Stimulated activated naive CD8-positive, alpha-beta T cell treated with anti-CD3 and anti-CD28 coated beads, Interleukin-15, Interleukin-2, amounts not matched to agents 100 U/mL and 50 U/mL, for 24 hours (primary cell): ENCODE measurements at places on chromosomes 7 and 10.

DNA sequence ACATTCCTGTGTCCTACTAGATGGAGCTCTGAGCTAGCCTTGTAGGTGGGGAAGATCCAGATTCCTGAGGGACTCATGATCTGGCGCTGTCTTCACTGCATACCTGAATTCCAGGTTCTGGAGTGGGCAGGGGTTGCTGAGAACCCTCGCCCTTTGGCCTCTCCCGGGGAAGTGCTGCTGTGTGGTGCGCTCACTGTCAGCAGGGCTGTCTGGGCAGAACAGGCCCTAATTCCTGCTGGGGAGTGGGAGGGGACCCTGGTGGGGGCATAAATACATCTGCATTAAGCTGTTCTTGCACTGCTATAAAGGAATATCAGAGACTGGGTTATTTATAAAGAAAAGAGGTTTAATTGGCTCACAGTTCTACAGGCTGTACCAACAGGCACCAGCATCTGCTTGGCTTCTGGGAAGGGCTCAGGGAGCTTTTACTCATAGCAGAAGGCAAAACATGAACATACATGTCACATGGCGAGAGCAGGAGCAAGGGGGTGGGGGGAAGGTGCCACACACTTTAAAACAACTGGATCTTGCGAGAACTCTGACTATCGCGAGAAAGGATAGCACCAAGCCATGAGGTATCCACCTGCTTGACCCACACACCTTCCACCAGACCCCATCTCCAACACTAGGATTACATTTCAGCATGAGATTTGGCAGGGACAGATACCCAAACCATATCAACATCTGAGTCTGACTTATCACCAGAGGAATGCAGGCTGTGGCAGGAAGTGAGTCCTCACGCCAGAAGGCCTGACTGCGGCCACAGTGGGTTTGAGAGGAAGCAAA lies 115.0 kb downstream of the ADCY1 start:
- no peak for DNase-seq

DNA sequence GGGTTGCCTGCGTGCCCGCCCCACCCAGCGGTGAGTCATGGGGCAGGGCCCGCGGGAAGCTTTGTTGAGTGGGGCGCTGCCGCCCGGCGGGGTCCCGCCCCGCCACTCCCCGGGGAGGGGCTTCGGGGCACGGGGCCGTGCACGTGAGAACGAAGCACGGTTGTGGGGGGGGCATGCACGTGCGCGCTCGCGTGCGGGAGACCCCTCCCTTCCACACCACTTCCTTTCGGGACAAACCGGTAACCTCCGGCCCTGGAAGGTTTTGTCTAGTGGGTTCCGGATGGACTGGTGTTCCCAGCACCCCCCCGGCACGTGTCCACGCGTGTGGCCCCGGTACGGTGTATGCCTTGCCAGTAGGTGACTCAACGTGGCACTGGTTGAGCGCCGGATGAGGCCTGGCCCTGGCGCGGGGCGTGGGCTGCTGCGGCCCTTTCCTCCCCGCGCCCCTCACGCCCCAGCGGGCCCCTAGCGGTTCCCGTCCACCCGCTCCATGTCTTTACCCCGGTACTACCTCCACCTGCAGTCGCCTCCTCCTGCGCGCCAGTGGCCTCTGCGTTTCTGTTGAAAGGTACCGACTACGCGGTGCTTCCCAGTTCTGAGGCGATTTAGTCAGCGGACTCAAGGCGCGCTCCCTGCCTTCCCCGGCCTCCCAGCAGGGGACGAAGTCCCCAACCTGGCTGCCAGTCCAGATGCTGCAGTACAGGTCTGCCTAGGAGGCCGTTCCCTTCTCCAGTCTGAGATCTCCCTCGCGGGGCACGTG lies 3.1 kb downstream of the ADIRF start:
- peak; percentile 83 for DNase-seq

GRCh38 chr7:112362053-112362650 lies 88.1 kb upstream of the IFRD1 start:
- DNase-seq, result no peak

DNA sequence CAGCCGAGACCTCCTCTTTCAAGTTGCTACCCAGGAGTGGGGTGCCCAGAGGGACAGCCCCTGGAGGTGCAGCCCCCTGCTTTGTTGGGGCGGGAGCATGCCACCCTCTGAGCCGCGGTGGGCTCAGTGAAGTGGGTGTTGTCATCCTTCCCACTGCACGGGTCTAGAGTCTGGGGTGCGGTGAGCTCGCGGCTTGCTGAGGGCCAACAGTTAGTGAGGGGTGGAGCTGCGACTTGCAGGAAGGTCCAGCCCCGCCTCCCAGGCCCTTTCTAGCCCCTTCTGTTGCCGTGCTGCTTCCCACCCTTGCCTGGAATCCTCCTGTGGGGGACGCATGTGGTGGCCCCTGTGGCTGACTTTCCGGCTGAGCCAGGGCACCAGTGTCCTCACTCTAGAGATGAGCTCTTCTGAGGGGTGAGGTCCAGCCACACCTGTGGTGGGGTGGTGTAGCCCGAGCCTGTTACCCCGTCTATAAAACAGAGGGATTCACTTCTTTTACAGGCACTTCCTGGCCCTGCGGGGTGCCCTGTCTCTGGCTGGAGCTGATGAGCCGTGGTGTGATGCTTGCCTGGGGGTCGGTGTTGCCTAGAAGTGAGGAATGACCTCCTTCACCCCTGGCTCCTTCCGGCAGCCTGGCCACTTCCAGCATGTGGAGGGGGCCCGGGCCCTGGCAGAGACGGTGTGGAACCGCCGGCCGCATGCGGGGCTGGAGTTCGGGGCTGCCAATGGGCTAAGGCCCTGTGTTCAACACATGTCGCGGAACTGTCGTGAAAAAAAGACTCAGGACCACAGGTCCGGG lies 127.9 kb downstream of the FAM53B start:
- no peak for DNase-seq

GRCh38 chr10:107085665-107086525 lies 78.6 kb downstream of the SORCS1 start:
- DNase-seq, result no peak

GRCh38 chr7:50496569-50496968 lies 46.4 kb upstream of the FIGNL1 start:
- no peak for DNase-seq

DNA sequence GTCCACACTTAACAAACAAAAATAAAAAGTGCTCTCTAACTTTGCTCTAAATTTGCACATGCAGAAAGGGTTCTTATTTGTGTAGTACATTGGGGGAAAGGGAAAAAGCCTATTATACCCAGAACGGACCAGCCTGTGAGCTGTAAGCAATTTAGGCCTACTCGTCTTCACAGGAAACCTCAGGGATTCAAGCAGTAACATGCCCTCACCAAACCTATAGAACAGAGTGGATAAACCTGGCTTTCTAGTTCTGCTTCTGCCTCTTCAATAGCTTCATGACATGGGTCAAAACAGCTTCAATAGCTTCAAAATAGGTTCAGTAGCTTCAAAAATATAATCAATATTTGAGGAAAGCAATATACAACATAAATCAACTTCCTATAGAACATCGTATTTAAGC lies 163.7 kb downstream of the ARL4A start:
- no peak for DNase-seq

DNA sequence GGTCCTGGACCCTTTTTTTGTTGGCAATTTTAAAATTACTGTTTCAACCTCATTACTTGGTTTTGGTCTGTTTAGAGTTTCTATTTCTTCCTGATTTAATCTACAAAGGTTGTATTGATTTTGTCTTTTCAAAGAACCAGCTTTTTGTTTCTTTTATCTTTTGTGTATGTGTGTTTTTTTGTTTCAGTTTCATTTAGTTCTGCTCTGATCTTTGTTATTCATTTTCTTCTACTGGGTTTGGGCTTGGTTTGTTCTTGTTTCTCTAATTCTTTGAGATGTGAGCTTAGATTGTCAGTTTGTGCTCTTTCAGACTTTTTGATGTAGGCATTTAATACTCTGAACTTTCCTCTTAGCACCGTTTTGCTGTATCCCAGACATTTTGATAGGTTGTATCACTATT lies 8.5 kb upstream of the MRPS33 start:
- DNase-seq, result no peak

DNA sequence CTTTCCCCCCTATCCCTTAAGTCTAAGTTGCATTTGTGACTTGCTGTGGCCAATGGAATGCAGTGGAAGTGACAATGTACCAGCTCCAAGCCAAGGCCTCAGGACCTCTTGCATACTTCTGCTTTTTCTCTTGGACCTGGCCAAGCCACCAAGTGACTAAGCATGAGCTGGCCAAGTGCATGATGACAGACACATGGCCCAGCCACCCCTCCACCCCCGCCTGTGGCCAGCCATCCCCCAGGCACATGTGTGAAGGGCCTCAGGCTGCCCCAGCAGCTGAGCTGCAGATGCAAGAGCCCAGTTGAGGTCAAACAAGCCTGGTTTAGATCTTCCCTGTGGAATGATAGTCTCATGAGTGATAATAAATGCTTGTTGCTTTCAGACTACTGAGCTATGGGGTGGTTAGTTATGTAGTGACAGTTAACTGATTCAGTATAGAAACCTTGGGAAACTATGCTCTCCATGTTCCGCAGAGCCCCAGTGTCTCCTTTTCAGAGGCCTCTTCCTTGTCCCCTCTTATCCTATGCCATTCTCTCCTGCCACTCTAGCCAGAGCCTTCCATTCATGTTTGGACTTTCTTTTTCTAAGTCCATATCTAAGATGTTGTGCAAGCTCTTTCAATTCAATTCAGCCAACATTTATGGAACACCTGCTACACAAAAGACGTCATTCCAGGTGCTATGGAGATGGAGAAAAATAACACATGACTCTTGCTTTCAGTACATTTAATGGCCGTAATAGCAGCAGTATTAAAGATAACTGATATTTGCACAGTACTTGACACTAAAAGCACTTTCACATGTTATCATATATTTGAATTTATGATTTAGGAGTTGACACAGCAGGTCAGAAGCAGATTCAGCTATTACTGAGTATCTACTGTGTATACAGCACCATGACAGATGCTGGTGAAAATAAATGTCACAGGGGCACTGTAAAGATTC lies 55.5 kb upstream of the LOXL4 start:
- peak; percentile 12 for DNase-seq

GRCh38 chr7:149297034-149297755 lies 35.2 kb downstream of the ZNF783 start:
- no peak for DNase-seq

GRCh38 chr10:86855513-86855912 lies 99.1 kb downstream of the BMPR1A start:
- DNase-seq, result no peak

DNA sequence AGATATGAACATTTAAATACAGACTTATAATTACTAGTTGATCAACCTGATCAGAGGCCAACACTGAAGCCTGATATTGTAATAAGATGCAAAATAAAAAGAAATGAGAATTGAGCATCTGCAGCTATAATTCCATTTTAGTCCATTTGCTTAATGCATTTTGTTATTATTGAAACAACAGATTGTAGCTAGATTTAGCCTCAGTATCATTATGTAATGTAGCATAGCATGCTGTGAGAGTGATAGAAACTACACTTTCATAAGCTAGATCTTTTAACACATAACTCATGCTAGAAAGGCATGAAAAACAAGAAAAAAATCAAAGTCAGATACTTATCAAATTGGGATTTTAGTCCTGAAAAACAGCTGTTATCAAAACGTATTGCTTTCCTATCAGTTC lies 292.7 kb upstream of the ADARB2 start:
- no peak for DNase-seq

DNA sequence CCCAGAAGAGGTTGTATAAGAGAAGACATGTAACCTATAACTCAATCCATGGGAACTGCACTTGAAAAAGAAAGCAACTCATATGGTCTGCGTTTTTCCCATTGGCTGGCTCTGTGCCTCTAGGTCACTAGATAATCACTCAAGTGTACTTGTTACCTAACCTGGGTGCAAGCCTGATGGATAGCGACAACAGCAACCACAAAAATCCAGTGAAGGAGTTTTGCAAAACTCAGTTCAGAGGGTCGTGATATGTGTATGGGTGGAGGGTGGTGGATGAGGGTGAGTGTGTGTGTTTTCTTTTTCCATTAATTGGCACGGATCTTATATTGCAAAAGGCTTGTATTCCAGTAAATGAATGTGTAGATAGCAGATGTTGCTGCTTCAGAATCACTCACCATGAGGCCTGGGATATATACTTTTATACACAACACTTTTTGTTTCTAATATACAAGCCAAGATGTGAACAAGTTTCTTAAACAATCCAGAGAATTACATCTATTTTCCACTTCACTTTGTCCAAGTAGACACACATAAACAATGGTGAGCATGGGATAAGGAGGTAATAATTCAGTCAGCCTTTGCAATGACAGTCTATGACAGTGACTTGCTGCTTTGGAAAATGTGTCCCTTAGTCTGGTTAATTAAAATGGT lies 286.9 kb upstream of the DKK1 start:
- no peak for DNase-seq

GRCh38 chr10:80700760-80701444 lies 163.2 kb downstream of the SH2D4B start:
- no peak for DNase-seq

DNA sequence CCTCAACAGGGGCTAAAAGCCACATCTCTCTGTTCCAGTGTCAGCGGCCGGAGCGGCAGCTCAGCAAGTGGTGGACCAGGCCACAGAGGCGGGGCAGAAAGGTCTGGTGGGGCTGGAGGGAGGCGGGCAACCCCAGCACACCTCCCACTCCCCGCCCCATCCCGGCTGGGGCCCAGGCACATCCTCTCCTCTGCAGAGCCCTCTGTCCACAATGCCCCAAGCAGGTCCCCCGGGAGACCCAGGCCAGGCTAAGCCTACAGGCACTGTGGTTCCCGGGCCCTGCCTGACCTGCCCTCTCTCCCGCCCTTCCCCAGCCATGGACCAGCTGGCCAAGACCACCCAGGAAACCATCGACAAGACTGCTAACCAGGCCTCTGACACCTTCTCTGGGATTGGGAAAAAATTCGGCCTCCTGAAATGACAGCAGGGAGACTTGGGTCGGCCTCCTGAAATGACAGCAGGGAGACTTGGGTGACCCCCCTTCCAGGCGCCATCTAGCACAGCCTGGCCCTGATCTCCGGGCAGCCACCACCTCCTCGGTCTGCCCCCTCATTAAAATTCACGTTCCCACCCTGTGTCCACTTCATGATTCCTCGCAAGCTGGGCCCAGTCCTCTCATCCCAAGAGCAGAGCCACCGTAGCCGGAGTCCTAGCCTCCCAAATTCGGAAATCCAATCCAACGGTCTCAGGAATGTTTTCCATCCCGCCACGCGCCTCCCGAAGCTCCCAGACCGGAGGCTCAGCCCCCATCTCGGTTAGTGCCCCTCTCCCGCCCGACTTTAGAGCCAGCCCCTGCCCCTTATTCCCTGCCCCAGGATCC lies 2.1 kb downstream of the ADIRF start:
- no peak for DNase-seq

GRCh38 chr7:137020351-137020750 lies 151.9 kb downstream of the CHRM2 start:
- no peak for DNase-seq

- DNase-seq, result no peak
Observed at GRCh38 chr10:95305606-95306317, 15.0 kb upstream of the PDLIM1 start.

- DNase-seq, result no peak
Observed at GRCh38 chr10:99906470-99906869, 103.3 kb downstream of the DNMBP start.

GRCh38 chr10:69348816-69349541 lies 67.7 kb downstream of the TACR2 start:
- DNase-seq, result no peak

GRCh38 chr7:9981742-9982349 lies 991.8 kb upstream of the PHF14 start:
- no peak for DNase-seq

- no peak for DNase-seq
Observed at GRCh38 chr10:91592266-91592975, 40.5 kb downstream of the PPP1R3C start.

- no peak for DNase-seq
Observed at GRCh38 chr7:15681186-15681585, 5.3 kb downstream of the MEOX2 start.

GRCh38 chr7:120874722-120875121 lies 16.8 kb upstream of the TSPAN12 start:
- DNase-seq, result no peak
